ENCODE measurements at places on chromosomes 1 and 21. TPM values are rescaled to one million over a fixed set of nuclear protein-coding genes. Genes with fewer than 3 reads are reported as not detected.

GRCh38 chr1:172770071-172770470, 111.2 kb downstream of the FASLG start:
- no peaks in the 10 kb centered on the region for H3K27me3 ChIP-seq
- H3K27ac ChIP-seq, result no peak overlapping the region
- no peaks in the 10 kb centered on the region for H3K36me3 ChIP-seq
- H3K4me1 ChIP-seq, result no peaks in the 10 kb centered on the region

Gene CLCA1
- 0.13 TPM for total RNA-seq

Gene ABCB10
- total RNA-seq, result 33.1 TPM

GRCh38 chr1:6497215-6497866, 5.9 kb upstream of the PLEKHG5 start:
- H3K36me3 ChIP-seq, result no peaks in the 10 kb centered on the region
- no peak for DNase-seq
- H3K4me3 ChIP-seq, result no peak overlapping the region
- H3K27me3 ChIP-seq, result peaks cover 4% of the 10 kb centered on the region

Gene CA6
- not detected for total RNA-seq

- no peak overlapping the region for H3K27ac ChIP-seq
- H3K4me1 ChIP-seq, result no peaks in the 10 kb centered on the region
- H3K27me3 ChIP-seq, result no peaks in the 10 kb centered on the region
- H3K36me3 ChIP-seq, result no peaks in the 10 kb centered on the region
- DNase-seq, result no peak
Observed at GRCh38 chr1:81756872-81757271, 43.9 kb upstream of the ADGRL2 start.
